ENCODE measurements at places on chromosomes 4 and X.

GRCh38 chrX:129480889-129481288 lies 42.4 kb downstream of the SMARCA1 start:
- DNase-seq, result no peak

DNA sequence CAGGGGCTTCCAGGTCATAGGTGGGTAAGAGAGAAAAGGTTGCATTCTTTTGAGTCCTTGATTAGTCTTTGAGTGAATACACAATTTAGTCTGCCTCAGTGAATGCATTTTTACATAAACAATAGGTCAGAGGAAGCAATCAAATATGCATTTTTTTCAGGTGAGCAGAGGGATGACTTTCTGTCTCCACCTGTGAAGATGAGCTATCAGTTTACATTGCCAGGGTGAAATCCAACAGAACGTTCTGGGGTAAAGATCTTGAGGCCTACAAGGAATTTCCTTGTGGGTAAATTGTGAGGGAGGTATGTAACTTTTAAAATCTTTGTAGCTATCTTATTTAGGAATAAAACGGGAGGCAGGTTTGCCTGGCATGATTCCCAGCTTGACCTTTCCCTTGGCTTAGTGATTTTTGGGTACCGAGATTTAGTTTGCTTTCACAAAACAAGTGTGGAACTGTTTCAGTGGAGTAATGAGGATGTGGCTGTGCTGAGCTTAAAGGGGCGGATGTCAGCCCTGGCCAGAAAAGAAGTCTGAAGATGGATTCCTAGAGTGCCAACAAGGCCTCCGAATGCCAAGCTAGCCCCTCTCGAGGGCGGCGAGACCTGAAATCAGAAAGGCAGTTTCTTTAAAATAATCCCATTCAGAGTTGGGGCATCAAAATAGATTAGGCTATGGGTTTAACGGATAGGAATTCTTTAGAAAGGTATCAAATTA lies 29.5 kb downstream of the TMEM131L start:
- DNase-seq, result no peak

DNA sequence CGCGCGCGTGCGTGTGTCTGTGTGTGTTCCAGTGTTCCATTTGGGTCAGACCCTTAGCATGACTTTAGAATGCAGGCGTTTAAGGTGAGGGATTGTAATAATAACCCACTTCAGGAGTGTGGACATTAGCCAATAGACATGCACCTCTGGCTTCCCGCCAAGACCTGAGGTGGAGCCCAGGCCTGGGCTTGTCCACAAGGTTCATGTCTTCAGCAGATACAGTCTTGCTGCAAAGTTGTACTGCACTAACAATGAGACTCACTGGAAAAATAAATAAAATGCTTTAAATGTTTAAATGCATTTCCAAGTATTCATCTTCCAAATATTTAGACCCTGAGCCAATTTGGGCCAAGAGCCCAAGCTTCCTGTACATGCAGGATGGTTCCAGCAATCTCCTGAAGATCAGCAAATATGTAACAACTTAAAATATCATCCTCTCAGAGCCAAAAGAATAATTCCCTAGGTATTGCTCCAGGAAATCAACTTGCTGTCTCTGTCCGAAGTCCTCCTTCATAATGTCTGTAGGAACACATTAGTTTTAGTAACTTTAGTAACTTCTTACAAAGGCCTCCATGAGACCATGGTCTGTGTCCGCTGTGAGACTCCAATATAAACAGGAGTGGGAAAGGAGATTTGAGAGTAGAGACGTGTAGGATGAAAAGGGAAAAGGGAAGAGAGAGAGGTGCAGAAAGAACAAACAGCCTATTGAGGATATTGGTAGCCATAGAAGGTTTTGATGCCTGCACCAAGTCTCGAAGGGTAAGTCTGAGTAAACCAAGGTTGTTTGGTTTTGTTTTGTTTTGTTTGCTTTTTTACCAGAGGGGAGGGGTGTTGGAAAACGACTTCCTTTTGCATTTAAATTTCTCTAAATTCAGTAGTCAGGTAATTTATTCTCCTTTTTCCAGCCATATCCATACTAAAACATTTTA lies 98.5 kb upstream of the KLF3 start:
- no peak for DNase-seq

GRCh38 chrX:108224727-108225621 lies 133.4 kb downstream of the ATG4A start:
- DNase-seq, result peak; percentile 7

DNA sequence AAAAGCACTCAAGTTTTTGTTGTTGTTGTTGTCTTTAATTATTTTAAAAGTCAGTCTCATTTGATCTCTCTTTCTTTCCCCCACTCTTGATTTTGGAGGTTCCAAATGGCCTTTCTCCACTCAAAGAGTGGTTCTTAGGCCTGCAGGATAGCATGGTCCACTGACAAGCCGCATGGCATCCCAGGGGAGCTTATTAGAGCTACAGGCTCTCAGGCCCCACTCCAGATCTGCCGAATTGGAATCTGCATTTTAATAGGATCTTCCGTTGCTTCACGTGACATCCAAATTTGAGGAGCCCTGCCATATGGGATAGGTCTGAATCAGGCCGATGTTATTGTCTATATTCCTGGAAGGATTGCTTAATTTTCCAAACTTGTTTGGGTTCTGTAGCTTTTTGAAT lies 72.1 kb downstream of the CPE start:
- DNase-seq, result no peak

DNA sequence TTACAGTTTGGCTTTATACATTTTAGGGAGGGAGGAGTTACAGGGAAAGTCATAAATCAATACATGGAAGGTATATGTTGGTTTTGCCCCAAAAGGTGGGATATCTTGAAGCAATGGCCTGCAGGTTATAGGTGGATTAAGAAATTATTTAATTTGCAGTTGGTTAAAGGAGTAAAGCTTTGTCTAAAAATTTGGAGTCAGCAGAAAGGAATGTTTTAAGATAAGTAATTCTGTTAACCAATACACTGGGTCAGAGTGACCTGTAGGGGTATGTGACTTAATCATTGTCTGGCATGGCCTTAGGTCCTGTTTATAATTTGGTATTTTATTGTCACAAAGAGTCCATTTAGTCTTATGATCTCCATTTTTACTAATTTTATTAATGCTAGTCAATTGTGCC lies 115.0 kb downstream of the AGTR2 start:
- no peak for DNase-seq

DNA sequence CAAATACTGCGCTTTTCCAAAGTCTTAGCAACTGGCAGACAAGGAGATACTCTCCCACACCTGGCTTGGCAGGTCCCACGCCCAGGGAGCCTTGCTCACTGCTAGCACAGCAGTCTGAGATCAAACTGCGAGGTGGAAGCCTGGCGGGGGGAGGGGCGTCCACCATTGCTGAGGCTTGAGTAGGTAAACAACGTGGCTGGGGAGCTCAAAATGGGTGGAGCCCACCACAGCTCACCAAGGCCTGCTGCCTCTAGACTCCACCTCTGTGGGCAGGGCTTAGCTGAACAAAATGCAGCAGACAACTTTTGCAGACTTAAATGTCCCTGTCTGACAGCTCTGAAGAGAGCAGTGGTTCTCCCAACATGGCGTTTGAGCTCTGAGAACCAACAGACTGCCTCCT lies 23.0 kb upstream of the NFKB1 start:
- no peak for DNase-seq

GRCh38 chrX:134600714-134601113 lies 57.6 kb downstream of the PLAC1 start:
- no peak for DNase-seq

DNA sequence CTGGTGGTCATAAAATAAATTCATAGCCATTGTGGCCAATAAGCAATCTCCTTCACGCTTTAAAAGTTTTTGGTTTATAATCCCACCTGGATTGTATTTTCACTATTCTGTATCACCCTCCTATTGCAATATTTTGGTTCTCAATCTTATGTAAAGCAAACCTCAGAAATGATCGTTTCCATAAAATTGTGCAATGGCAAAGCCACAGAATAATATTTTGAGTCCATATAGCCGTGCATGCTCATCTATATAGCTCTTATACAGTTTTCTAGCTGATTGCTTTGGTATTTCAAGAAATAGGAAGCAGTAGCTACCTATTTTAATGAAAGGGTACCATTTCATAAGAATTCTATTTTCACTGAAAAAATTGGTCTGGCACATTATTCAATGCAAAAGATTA lies 10.0 kb upstream of the HAND2 start:
- DNase-seq, result no peak

DNA sequence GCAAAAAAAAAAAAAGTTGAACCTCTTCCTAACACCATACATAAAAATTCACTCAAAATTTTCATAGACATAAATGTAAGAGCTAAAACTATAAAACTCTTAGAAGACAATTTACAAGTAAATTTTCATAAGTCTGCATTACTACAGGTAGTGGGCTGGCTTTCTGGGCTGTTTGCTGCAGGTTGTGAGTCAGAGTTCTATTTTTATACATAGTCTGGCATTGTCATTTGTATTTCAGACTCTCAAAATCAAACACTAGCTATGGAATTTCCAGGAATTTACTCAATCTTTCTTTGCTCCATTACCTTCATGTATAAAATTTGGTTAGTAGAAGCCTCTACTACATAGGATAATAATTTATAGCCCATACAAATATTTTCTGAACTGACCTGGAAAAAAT lies 227.2 kb downstream of the COX18 start:
- no peak for DNase-seq

- DNase-seq, result peak; percentile 1
These were observed 35.0 kb downstream of the NUDT11 start for GRCh38 chrX:51461053-51462044.

GRCh38 chrX:2989565-2989964 lies 16.8 kb upstream of the ARSH start:
- DNase-seq, result no peak

GRCh38 chr4:150080875-150081274 lies 2.6 kb downstream of the DCLK2 start:
- DNase-seq, result no peak

DNA sequence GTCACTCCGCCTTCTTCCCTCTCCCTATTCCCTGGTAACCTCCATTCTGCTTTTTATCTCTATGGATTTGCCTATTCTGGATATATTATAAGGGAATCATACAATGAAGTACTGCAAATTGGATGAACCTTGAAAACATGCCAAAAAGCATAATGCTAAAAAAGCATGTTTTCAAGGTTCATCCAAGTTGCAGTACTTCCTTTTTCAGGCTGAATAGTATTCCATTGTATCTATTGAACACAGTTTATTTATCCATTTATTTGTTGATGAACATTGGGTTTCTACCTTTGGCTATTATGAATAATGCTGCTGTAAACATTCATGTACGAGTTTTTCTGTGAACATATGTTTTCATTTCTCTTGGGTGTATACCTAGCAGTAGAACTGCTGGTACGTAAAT lies 9.2 kb downstream of the SAP30 start:
- no peak for DNase-seq

DNA sequence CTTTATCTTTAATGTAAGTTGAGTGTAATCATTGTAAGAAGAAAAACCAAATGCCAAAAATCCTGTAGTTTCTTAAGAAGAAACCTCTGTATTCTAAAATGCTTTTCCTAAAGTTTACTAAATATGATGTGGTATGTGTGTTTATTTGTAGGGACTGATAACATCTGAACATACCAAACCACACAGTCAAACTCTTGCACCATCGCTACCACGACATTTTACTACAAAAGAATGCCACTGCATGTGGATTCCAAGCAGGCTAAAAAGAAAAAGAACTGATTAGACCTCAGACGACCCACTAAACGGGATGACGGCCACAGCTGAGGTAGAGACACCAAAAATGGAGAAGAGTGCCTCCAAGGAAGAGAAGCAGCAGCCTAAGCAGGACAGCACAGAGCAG lies 46.1 kb downstream of the LAS1L start:
- DNase-seq, result no peak

DNA sequence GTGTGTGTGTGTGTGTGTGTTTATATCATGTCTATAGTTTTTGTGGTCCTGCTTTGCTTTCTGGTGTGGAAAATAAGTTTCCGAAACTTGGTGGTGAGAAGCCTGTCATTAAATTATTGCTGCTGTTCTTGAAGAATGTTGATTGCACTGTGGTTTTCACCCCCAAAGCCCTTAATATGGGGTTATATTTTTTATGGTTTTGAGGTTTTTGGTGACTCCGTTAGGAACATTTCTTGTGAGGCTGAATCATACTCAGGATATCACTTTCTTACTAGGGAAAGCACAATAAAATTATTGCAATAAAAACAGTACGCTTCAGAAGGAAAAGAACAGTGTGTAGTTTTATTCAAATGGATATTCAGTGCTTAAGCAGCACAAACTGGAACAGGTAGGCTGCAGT lies 539.1 kb upstream of the MAGEB18 start:
- no peak for DNase-seq

DNA sequence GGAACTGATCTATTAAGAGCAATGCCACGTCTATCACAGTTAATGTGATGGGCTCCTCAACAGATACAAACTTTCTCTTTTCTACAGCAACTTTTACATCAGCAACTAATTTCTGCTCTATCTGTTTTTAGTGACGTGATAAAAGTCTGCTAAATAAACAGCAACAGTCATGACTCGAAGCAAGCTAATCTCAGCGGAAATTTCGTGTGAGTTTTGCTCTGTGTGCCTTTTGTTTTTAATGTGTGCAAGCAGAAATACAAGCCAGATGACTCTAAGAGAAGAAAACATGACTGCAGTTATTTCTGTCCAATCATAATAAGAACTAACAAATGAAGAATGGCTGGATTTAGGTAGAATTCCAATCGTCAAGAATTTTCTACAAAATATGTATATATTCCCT lies 214.3 kb downstream of the LDB2 start:
- DNase-seq, result no peak

GRCh38 chrX:29143356-29143755 lies 556.1 kb downstream of the IL1RAPL1 start:
- DNase-seq, result peak; percentile 10

- DNase-seq, result no peak
These were observed 63.5 kb upstream of the COL25A1 start for GRCh38 chr4:109365939-109366338.

- no peak for DNase-seq
These were observed 22.1 kb upstream of the SCOC start for GRCh38 chr4:140351093-140352075.

DNA sequence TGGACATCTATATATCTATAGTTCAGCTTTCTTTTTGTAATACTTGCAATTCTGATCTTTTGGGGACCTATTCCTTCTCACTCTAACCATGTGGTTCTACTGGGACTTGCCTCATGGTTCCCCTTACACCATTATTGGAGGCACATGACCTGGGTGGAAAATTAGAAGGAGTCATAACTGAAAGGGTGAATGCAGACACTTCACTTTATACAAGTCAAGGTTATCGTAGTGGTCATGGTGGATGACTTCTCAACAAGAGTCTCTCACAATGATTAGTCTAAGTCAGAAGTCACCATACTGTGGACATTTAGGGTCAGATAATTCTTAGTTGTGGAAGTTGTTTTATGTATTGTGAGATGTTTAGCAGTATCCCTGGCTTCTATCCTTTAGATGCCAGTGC lies 10.5 kb upstream of the EIF4E start:
- no peak for DNase-seq

DNA sequence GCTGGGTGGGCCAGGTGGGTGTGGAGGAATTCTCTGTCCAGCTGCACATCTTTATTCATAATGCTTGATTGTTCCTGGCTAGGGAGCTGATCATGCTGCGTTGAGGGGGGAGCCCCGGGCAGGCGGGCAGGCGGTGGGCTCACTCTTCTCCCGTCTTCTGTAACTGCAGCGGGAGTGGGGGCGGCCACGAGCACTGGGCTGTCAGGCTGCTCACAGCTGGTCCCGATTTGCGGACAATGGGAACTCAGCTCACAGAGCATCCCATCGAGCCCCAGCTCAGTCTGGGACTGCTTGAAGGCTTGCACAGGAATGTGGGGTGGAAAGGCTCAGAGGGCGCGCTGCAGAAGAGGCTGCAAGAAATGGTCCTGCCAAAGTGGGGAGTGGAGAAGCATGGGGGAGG lies 63.8 kb downstream of the EFNB1 start:
- DNase-seq, result no peak

- no peak for DNase-seq
These were observed 204.0 kb downstream of the RASL11B start for GRCh38 chr4:53066155-53066554.

Data from HTR-8/SVneo (cell line).